ENCODE measurements at places on chromosomes 11 and 22.

DNA sequence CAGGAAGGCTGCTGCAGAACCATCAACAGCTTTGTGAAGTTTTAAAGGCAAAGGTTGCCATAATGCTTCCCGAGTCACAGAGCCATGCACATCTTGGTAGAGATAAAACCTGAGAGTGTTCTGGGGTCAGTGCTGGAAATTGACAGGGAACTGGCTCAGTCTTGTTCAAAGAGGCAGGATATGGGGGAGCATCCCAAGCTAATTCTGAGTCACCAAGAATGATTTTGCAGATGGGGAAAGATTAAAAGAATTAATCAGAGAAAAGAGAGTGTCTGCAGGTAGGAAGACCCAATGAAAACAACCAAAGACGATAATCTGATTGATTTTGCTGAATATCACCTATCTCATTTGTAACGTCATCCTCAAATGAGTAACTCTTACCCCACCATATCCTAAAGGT lies 99.9 kb upstream of the CD44 start:
- no peak for DNase-seq

GRCh38 chr11:57203359-57203758 lies 21.6 kb downstream of the LRRC55 start:
- no peak for DNase-seq

- DNase-seq: no peak
Measured at GRCh38 chr22:45031629-45032403, 22.0 kb upstream of the PHF21B start.

GRCh38 chr11:17479284-17480214 lies 2.9 kb upstream of the ABCC8 start:
- DNase-seq: no peak

- DNase-seq: no peak
Measured at GRCh38 chr11:71301858-71302533, 49.6 kb upstream of the SHANK2 start.

Measured in stimulated activated CD4-positive, alpha-beta T cell treated with anti-CD3 and anti-CD28 coated beads, TNF-alpha, amount 100 ng/mL, for 1 hour (primary cell).